Activated T-helper 17 cell treated with anti-CD3 and anti-CD28 coated beads, Interleukin-2, amount 50 U/mL, for 72 hours (primary cell): ENCODE measurements at places on chromosomes 2 and 18. TPM values are rescaled to one million over a fixed set of nuclear protein-coding genes. Genes with fewer than 3 reads are reported as not detected.

DNA sequence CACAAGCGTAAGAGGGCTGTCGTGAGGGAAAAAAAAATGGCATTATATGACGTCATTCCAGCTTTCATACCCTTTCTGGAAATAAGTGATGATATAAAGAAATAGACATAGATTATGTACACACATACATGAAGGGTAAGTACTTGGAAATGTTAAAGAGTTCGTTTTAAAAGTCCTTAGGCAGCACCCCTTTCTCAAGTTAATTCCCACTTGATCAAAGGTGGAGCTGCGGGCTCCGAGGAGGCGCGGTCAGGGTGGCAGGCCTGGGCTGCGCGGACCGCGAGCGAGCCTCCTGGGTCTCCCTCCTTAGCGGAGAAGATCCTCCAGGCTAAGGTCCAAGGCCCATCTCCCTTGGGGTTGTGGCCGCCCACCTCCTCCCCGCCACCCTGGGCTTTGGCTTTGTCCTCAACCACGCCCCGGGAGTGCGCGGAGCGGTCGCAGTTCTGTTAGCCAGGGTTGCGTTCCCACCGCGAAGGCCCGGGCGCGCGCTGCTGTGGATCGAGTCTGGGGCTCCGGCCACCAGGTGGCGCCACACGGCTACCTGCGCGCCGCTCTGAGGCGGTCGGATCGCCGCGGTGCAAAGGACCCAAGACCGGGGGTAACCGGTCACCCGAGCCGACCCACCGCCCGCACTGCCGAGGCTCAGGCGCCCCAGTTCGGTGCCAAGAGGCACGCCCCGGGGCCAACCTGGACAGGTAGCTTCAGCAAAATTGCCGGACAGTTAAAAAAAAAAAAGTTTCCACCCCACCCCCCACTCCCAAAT, 66.8 kb downstream of the HNRNPLL start:
- ATAC-seq = peak; percentile 98

- peak; percentile 35 for ATAC-seq
Observed at GRCh38 chr2:159150280-159150746, 136.2 kb downstream of the WDSUB1 start.

DNA sequence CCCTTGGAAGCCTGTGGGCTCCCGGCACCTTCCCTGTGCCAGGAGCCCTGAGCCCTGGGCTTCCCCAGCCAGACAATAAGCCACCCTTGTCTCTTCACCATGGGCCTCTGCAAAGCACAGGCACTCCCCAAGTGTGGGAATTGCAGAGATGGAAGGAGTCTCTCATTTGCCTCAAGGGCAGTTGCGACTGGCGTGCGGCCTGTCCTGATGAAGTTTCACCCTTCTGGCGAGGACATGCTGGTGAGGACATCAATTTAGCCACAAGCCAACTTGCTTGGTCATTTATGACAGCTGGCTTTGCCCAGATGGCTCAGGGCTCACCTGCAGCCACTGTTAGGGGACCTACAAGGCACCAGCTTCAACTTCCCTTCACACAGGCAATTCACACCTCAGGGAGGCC, 180.2 kb downstream of the ANAPC1 start:
- no peak for ATAC-seq

GRCh38 chr2:9658972-9659371, 28.2 kb upstream of the YWHAQ start:
- ATAC-seq = no peak

GRCh38 chr2:220569112-220569897, 941.9 kb downstream of the SLC4A3 start:
- no peak for ATAC-seq

GRCh38 chr2:195600778-195601177, 56.2 kb upstream of the SLC39A10 start:
- ATAC-seq = no peak

- ATAC-seq = no peak
Observed at GRCh38 chr2:191757208-191757607, 79.3 kb downstream of the NABP1 start.

DNA sequence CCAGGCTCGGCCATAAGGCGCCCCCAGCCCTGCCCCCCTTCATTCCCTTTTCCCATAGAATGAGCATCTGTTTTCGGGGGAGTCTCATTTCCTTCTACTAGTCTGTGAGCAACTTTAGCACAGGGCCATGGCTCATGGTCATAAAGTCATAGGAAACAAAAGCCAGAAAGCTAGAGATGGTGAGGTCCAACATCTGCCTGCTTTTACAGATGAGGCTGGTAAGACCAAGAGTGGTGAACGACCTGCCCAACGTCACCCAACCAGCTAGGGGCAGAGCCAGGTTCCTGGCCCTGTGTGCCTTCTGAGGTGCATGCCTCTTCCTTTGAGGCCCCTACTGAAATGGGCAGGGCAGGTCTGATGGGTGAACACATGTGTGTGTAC, 212.7 kb downstream of the DYSF start:
- ATAC-seq = no peak

DNA sequence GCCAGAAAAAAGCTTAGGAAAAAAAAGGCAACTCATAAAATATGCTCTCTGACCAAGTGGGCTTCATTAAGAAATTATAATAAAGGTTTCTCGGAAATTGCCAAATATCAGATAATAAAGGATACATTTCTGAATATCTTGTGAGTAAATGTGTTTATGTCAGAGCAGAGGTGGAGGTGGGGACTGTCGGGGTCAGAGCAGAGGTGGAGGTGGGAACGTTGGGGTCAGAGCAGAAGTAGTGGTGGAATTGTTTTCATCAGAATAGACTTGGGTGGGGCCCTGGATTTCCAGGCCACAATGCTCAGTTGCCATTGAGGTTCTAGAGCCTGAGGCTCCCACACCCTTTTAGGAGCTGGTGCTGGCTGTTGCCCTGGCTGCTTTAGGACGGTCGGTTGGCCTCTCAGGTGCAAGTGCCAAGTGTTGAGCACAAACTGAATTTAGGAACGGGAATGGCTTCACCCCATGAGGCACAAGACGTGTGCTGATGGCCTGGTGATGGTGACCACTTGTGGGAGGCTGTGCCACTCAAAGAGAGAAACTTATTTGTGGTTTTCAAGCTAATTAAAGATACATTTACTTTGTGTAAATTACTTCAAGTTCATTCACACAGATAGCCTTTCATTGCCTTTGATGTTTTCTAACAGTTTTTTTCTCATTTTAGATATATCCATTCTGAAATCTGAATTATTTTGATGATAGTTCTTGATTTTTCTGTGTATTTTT, 131.5 kb downstream of the ATP9B start:
- ATAC-seq = no peak

DNA sequence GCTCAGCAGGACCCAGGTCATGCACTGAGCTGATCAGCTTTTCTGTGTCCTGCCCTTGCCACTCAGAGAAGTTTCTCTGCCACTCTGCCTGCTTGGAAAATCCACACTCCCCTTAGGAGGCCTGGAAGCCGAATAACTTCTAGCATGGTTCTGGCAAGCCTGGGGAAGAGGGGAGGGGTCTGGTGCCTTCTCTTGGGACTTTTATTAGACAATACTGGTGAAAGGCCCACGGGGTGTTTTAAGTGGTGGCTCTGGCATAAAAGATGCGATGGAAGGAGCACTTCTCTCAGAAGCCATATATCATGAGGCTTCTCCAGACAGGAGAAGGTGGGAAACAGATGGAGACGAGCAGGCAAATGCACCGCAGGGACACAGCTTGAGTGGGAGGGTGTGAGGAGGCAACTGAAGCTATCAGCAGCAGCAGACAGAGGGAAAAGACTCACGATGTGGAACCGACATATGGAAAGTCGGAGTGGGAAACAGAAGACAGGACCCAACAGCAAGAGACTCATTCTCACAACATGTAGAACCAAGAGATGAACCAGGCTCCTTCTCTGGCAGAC, 141.8 kb upstream of the CTNNA2 start:
- no peak for ATAC-seq

GRCh38 chr2:194363878-194364277, 1293.1 kb upstream of the SLC39A10 start:
- ATAC-seq = no peak

DNA sequence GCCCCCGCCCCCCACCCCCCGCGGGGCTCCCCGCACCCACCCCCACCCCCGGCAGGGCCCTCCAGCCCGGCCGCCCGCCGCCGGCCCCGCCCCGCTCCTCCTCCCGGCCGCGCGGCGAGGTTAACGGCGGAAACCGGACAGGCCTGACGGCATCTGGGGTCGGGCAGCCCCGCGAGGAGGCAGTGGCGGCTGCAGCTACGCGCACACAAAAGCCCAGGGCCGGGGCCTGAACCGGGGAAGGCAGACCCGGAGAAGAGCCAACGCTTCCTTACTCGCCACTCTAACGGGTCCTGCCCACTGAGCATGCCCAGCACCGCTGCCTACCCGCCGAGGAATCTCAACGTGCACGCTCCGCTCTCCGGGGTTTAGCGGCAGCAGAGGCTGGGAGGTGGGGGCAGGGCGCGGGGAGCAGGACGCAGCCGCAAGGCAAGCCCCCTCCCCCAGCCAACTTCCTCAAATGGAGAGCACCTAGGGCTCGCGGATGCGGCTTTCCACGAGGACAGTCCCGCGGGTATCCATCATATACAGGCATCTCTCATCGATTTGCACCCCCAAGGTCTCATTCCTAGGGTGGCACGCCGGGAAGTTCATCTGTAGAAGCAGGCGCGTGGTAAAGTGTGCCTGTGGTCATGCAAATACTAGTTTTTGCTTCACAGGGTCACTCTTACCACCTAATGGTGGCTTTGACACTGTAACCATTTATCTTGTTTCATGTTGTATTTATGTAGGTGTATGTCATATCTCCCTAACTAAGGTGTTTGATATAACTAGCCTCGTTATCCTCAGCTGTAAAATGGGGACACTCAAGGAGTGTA, at the start of gene MEMO1:
MEMO1 (minus strand) TSS at position 339 of the 815 bp plus-strand sequence. CDS start 761 bp downstream, outside the sequence.
- ATAC-seq = peak; percentile 78

DNA sequence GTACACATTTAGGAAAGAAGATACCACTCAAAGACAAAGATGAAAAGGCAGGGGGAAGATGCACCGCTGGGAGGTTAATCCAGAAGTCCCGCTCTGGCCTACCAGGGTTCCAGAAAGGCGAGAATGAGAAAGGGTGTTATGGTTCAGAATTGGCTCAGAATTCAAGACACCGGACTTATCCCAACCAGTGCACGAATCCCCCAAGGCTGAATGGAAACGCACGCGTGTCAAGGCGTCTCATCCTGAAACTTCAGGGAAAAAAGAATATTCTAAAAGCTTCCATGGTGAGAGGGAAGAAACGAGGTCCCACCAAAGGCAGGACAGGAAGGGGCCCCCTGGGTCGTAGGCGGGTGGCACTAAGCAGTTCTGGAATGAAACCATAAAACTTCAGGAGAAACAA, 71.9 kb downstream of the SLC66A2 start:
- no peak for ATAC-seq

GRCh38 chr2:7437716-7438632, 520.8 kb downstream of the RNF144A start:
- peak; percentile 64 for ATAC-seq

VWA3B gene
- not detected for total RNA-seq

GCKR gene
- not detected for total RNA-seq

EFHD1 gene
- 1.1 TPM for total RNA-seq

VPS54 gene
- 13.7 TPM for total RNA-seq

RFTN2 gene
- total RNA-seq = 0.29 TPM

NRBP1 gene
- 76.1 TPM for total RNA-seq

NEMP2 gene
- total RNA-seq = 16.5 TPM

CNTNAP5 gene
- total RNA-seq = not detected
